Hematopoietic multipotent progenitor cell treated with erythropoietin and hydrocortisone succinate and interleukin-3 and kit ligand, for 15 days (in vitro differentiated cells): ENCODE measurements at places on chromosomes 3 and 15.

- no peak for DNase-seq
Measured at GRCh38 chr15:71186267-71186666, 71.0 kb downstream of the THSD4 start.

DNA sequence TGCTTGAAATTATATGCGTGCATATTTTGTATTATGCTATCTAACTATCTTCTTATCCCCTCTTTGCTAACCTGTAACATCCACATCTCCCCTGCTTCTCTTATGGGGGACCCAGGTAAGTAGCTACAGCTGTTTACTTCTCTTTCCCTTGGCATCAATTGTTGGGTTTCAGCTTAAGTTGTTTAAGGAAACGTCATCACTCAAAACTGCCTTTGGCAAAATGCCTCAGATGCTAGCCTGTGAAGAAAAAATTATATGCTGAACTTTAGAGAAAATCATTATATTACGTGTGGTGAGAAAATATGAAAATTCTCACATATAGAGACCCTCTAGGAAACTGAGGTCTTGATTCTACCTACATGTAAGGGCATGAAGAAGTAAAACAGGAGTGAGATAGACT lies 447.0 kb upstream of the NECTIN3 start:
- DNase-seq: no peak

DNA sequence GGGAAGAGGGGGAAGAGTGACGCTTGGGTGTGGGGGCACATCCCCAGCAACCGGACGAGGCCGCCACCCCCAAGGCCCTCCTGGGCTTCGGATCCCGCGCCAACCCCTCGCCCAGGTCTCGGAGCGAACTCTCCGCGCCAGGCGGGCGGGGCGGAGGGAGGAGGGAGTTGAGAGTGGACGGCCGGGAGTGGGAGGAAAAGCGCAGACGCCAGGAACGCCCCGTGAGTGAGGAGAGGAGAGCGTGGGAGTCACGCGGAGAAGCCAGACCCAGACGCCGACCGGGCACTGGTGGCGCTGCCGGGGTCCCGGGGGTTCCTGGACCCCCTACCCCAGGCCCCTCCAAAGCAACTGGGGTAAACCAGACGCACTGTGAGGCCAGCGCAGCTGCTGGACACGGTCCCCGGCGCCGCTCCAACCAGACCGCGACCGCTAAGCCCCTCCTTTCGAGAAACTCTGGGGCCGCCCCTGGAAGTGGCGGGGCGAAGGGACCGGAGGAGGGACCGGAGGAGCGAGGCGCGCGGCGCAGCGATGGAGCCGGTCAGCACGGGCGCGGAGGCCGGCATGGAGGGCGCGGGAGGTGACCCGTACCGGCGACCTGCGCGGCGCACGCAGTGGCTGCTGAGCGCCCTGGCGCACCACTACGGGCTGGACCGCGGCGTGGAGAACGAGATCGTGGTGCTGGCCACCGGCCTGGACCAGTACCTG lies at the start of gene EFCC1:
Gene EFCC1 (plus strand): TSS at position 204 of the 705 bp plus-strand sequence. CDS start 325 bp downstream, at position 529.
- DNase-seq: no peak

GRCh38 chr3:45312836-45313493 lies 75.4 kb upstream of the LARS2 start:
- no peak for DNase-seq

GRCh38 chr15:51331141-51331540 lies 7.3 kb downstream of the CYP19A1 start:
- DNase-seq: no peak

- DNase-seq: peak; percentile 6
Measured at GRCh38 chr3:168470380-168470779, 374.7 kb upstream of the GOLIM4 start.

DNA sequence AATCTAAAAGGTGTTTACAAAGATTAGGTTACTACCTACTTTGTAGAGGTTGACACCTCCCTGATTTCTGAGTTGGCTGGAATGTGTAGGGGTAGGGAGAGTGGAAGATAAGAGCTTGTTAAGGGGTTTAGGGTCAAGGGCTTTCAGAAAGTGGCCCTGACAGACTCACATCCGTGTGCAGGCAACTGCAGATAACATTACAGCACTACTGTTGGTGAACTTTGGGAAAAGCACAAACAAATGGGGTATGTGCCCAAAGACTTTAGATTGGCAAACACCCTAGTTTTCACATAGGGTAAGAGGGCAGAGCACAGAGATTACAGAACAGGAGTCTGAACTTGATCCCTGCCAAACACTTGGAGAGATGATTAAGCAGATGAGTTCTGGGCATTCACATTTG lies 375.7 kb downstream of the EPHB1 start:
- DNase-seq: no peak

GRCh38 chr3:32998631-32999451 lies 47.4 kb downstream of the CCR4 start:
- no peak for DNase-seq

DNA sequence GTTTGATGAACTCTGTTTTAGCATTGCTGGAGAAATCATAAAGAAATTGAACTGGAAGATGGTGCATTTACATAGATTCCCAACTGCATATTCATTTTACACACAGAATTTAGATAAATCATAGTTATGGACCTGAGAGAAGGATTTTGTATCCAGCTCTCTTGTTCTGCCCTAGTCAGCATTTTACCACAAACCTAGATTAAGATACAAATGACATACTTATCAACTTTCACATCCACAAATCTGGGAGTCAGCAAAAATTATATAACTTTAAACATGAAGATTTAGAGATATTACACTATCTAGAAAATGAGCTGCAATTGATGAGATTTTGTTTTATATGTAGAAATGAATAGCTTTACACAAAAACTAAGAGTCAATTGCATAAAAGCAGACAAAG lies 632.8 kb downstream of the IGSF11 start:
- no peak for DNase-seq

- no peak for DNase-seq
Measured at GRCh38 chr3:2898591-2899353, 211.4 kb downstream of the IL5RA start.
